Activated B cell treated with CpG ODN at 0.5 μM for 24 hours (primary cell): ENCODE measurements at places on chromosomes 7 and 10.

DNA sequence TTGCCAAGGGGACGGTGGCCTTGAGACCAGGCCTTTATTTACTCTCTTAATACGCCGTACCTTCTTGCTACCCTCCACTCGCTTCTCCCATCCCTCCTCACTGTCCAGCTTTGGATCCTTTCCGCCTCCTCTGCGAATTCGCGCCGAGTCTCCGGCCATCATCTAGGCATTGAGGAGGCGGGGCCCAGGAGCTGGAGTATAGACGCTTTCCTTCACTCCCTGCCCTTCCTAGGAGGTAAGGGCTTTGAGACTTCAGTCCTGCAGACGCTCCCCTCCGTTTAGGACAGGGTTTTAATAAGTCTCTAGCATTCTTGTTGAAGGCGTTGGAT is 538 bp downstream of the TFAM start:
- H3K27ac ChIP-seq, result peak overlapping the region; percentile 97
- no peaks in the 10 kb centered on the region for H3K27me3 ChIP-seq
- peak overlapping the region; percentile 98 for H3K4me3 ChIP-seq

GRCh38 chr7:28183627-28184026 is 3.0 kb upstream of the JAZF1 start:
- peaks cover 44% of the 10 kb centered on the region for H3K4me1 ChIP-seq
- H3K27me3 ChIP-seq, result no peaks in the 10 kb centered on the region
- peak overlapping the region; percentile 66 for H3K27ac ChIP-seq
- peaks cover 9% of the 10 kb centered on the region for H3K36me3 ChIP-seq
- DNase-seq, result no peak

- H3K4me3 ChIP-seq, result no peak overlapping the region
- peaks cover 8% of the 10 kb centered on the region for H3K4me1 ChIP-seq
- no peaks in the 10 kb centered on the region for H3K36me3 ChIP-seq
Measured at GRCh38 chr10:4448030-4448429, 378.0 kb upstream of the AKR1E2 start.

DNA sequence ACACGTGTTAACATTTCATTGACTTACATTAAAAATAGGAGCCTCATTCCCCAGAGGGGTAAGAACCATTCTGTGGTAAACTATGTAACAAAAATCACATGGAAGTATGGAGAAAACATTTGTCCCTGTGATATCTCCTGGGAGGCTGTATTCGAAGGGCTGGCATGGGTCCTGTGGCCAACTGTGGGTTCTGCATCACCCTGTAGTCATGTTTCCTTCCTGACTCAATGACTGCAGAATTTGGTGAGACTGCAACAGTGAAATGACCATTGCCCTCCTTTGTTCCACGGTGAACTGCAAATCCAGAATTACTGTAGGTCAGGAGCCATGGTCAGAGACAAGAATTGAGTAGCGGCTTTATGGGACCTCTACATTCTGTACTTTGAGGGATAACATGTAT is 3.6 kb upstream of the ZEB1 start:
- H3K4me1 ChIP-seq, result peaks cover 13% of the 10 kb centered on the region
- peaks cover 15% of the 10 kb centered on the region for H3K36me3 ChIP-seq
- H3K27me3 ChIP-seq, result no peaks in the 10 kb centered on the region
- DNase-seq, result no peak

GRCh38 chr7:148394582-148394981 is 196.0 kb upstream of the C7orf33 start:
- peaks cover 33% of the 10 kb centered on the region for H3K4me1 ChIP-seq
- H3K36me3 ChIP-seq, result peaks cover 23% of the 10 kb centered on the region
- no peak overlapping the region for H3K4me3 ChIP-seq

GRCh38 chr10:17161775-17162174 is 32.2 kb upstream of the CUBN start:
- no peak overlapping the region for H3K27ac ChIP-seq
- H3K4me1 ChIP-seq, result no peaks in the 10 kb centered on the region
- H3K27me3 ChIP-seq, result no peaks in the 10 kb centered on the region
- no peak for DNase-seq
- peaks cover 4% of the 10 kb centered on the region for H3K36me3 ChIP-seq

DNA sequence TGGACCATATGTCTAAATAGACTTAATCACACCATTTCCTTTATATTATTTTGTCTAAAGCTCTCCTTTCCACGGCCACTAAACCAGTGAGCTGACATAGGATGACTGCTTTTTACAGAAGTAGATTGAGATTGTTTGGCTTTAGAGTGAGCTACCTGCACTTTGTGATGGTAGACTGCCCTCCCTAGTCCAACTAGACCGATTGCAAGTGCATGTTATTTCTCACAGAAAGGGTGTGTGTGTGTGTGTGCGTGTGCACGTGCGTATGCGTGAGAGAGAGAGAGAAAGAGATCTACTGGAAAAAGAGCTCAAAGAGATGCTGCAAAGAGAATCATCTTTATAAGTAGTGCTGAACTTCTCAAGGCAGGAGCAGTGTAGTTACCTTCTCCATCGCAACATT is 60.7 kb downstream of the VCL start:
- no peaks in the 10 kb centered on the region for H3K27me3 ChIP-seq
- no peak overlapping the region for H3K27ac ChIP-seq
- peaks cover 7% of the 10 kb centered on the region for H3K36me3 ChIP-seq
- H3K4me3 ChIP-seq, result no peak overlapping the region
- no peak for DNase-seq

- H3K27me3 ChIP-seq, result no peaks in the 10 kb centered on the region
- H3K36me3 ChIP-seq, result peaks cover 3% of the 10 kb centered on the region
- H3K4me1 ChIP-seq, result peaks cover 33% of the 10 kb centered on the region
- no peak for DNase-seq
Measured at GRCh38 chr7:7812112-7812511, 93.7 kb upstream of the RPA3 start.

- H3K36me3 ChIP-seq, result peaks cover 52% of the 10 kb centered on the region
- no peaks in the 10 kb centered on the region for H3K27me3 ChIP-seq
- H3K4me3 ChIP-seq, result no peak overlapping the region
- no peaks in the 10 kb centered on the region for H3K4me1 ChIP-seq
- no peak for DNase-seq
- no peak overlapping the region for H3K27ac ChIP-seq
Measured at GRCh38 chr7:98235901-98236300, 16.1 kb downstream of the TECPR1 start.
